Sciatic nerve (tissue), 2 donors: ENCODE measurements at places on chromosomes 5 and 9. TPM values are rescaled to one million over a fixed set of nuclear protein-coding genes. Genes with fewer than 3 reads are reported as not detected.

DNA sequence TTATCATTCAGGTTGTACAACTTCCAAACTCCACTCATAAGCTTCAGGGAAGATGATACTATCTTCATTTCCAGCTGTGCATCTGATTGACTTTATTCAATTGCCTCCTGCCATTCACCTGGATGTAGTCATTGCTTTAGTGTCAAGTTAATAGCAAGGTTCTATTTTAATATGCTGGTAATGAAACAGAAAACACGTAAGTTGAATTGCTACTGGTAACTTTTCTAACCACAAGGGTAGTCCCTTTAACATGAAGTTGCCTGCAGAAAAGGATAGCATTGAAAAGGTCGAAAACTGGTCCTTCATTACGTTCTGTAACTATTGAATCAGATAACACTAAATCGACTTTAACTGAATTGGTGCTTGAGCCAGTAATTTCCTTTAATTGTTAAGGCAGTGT is 459.4 kb upstream of the CDH6 start:
- no peak for DNase-seq

GRCh38 chr9:88604836-88605511 is 70.0 kb downstream of the NXNL2 start:
- DNase-seq = no peak

GRCh38 chr9:16303506-16303905 is 567.0 kb downstream of the BNC2 start:
- no peak for DNase-seq

- DNase-seq = no peak
Observed at GRCh38 chr9:5876026-5876425, 14.7 kb upstream of the MLANA start.

GRCh38 chr5:59919484-59919883 is 26.0 kb upstream of the PDE4D start:
- DNase-seq = no peak

GRCh38 chr9:113631871-113632665 is 168.5 kb downstream of the RGS3 start:
- peak; percentile 36 for DNase-seq

GRCh38 chr5:68288707-68289134 is 73.2 kb downstream of the PIK3R1 start:
- DNase-seq = no peak

- no peak for DNase-seq
Observed at GRCh38 chr5:76762484-76762883, 46.6 kb downstream of the F2R start.

GRCh38 chr9:91180240-91180929 is 181.3 kb downstream of the AUH start:
- no peak for DNase-seq

DNA sequence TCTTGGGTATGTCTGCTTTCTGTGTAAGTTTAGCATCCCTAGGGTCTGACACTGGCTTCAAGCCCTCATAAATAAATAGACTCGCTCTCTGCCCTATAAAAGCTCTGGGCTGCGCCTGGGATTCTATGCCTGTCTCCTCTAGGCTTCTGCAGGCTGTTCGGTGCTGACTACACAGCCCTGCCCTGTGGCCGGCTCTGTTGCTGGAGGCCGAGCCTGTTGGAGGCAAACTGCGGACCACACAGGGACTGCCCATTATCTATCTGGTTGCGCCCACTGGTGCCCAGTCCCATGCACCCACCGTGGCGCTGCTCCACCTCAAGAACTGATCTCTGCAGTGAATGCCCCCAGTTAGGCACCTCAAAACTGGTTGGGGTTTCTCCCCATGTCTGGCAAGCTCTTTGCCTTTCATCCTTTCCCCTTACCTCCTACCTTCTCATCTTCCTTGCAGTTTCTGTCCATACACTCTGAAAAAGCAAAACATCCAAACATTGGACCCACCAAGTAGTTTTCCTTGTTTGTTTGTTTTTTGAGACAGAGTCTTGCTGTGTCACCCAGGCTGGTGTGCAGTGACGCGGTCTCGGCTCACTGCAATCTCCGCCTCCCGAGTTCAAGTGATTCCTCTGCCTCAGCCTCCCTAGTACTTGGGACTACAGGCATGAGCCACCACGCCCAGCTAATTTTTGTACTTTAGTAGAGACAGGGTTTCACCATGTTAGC is 207.2 kb downstream of the ERCC6L2 start:
- no peak for DNase-seq

- no peak for DNase-seq
Observed at GRCh38 chr9:13878241-13878711, 435.7 kb downstream of the NFIB start.

- no peak for DNase-seq
Observed at GRCh38 chr9:5514617-5515260, 4.4 kb downstream of the PDCD1LG2 start.

DNA sequence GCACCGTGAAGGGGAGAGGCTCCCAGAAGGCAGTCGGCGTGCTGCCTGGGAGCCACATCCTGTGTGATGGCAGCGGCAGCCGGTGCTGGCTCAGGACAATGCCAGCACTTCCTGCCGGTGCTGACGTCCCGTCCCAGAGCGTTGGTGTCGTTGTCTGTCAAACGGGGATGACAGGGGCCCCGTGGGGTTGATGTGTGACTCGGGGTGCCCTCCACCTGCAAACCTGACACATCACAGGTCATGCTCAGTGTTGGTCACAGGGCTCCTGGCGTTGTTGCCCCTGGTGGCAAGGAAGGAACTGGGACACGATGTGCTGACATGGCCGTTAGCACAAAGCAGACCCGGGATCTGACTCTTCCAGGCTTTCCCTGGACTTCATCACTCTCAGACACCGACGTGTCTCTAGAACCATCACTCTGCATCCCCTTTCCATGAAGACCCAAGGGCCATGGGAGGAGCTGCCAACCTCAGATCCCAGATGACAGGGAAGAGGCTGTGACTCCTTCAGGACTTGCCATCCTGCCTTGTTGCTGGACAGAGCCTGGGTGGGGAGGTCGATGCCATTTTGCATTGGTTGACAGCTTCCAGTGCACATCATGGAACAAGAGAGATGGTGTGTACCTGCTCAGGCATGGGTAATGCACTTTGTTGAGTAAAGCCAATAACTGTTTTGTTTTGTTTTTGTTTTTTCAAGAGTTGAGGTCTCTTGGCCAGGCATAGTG is 21.5 kb downstream of the PLPP7 start:
- no peak for DNase-seq

MYMK gene
- not detected for total RNA-seq

FGF1 gene
- total RNA-seq = 316 TPM

C9orf153 gene
- total RNA-seq = 0.98 TPM

SLC38A9 gene
- total RNA-seq = 29.2 TPM
